ENCODE measurements at places on chromosomes 5 and 9.

- no peak for DNase-seq
These were observed 27.7 kb downstream of the SAR1B start for GRCh38 chr5:134604908-134605307.

DNA sequence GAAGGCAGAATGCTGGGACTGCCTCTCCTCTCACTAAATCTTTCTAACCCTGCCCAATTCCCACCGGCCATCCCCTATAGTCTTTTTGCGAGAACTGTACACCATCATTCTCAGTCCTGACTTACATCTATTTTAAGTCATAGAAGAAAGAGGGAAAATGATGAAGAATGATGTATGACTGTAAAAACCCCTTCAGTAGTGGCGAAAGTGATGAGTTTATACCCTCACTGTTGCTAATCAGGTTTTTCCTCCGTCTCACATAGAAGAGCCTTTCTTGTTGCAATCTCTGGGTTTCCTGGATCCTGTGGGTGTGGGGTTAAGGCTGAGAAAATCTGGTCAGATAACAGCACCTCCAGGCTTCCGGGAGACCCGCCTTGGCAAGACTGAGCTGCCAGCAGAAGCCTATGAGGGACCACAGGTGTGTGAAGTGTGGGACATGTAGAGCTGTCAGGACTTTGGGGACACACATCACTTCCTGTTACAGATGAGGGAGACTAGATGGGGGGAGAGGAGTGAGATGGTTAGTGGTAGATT, 147.1 kb upstream of the SLC12A2 start:
- peak; percentile 0 for DNase-seq

GRCh38 chr9:107932601-107933000, 443.0 kb upstream of the KLF4 start:
- no peak for DNase-seq

DNA sequence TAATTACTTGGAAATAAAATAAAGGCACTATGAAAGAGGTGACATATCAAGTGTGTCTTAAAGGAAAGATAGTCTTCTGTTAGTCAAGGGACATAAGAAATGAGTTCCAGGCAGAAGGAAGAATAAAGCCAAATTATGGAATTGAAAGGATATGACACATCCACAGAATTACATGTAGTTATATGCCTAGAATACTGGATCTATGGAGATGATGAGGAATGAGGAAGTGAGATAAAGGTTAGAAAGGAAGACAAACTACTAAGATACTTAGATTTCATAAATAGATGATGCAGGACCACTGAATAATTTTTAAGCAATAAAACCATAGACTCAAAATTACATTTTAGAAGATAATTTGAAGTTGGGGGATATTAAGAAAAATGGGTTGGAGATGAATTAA, 609.8 kb downstream of the PTPRD start:
- DNase-seq, result no peak

GRCh38 chr5:72654231-72654630, 147.0 kb upstream of the ZNF366 start:
- DNase-seq, result no peak

GRCh38 chr5:172418862-172419814, 35.2 kb downstream of the SH3PXD2B start:
- DNase-seq, result no peak

GRCh38 chr9:21852754-21853153, 50.3 kb downstream of the MTAP start:
- DNase-seq, result no peak

- no peak for DNase-seq
These were observed 20.2 kb upstream of the MED27 start for GRCh38 chr9:132099741-132100407.

GRCh38 chr5:169546346-169546745, 37.2 kb upstream of the SPDL1 start:
- no peak for DNase-seq

DNA sequence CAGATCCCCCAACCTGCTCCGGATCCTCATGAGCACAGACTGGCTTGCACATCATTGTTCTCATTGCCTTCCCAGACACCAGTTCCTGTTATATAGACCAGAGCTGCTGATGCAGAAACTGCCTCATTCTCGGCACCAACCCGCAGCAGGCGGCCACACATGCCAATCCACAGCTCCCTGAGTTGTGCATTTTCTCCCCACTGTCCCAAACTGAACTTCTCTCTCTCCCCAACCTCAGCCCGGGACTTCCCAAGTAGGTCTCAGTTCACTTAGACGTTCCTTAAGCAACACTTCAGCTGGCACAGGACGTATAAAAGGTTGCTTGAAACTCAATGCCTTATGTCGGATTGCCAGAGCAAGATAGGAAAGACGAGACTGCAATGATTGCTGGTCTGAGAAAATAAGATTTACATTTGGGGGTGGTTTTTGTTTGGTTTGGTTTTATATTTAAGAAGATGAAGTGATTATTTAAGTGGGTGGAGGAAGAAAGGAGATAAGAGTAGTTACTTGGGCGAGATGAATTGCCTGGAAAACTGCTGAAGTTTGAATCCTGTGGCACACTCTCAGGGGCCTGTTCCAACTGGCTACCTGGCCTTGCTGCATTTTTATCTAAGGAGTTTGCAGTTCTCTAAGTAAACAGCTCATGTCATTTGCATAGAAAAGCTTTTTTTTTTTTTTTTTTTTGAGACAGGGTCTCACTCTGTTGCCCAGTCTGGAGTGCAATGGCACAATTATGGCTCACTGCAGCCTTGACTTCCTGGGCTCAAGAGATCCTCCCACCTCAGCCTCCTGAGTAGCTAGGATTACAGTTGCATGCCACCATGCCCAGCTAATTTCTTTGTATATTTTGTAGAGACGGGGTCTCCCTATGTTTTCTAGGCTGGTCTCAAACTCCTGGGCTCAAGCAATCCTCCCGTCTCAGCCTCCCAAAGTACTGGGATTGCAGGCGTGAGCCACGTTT, 155.4 kb downstream of the GOLPH3 start:
- DNase-seq, result no peak

- no peak for DNase-seq
These were observed 384.6 kb downstream of the TMEM232 start for GRCh38 chr5:110341836-110342235.

DNA sequence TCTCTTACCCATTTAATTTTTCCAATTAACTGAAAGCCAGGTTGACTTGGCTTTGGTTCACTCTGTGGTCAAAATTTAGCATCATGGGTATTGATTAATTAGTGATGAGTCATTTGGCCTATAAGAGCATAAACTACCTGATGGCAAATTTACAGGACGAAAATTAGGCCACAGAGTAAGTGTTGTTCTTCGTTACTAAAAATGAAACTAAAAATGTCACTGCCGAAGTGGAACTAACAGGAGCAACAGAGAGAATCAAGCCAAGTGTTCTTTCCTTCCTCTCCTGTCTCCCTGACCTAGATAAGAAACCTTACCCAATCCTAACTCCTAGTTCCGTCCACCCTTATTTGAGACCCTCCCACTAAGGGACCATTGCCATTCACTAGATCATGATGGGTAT, 176.9 kb downstream of the RAB3C start:
- DNase-seq, result no peak

DNA sequence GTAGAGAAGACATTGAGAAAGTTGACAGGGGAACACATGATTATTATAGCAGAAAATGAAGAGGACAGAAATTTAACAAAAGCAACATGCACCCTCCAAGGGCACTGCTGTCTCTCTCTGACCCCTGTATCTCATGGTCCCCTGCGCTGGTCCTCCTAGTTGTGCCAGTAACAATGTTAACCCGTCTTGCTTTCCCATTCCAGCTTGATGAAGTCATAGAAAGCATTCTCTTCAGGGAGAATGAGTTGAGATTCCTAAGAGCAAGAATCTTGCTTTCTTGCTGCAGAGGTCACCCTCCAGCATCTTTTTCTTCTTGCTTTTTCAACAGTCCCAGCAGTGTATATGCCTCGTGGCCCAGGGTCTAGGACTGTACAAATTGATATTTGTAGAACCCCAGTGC, 279.6 kb upstream of the ADAMTSL1 start:
- DNase-seq, result no peak

DNA sequence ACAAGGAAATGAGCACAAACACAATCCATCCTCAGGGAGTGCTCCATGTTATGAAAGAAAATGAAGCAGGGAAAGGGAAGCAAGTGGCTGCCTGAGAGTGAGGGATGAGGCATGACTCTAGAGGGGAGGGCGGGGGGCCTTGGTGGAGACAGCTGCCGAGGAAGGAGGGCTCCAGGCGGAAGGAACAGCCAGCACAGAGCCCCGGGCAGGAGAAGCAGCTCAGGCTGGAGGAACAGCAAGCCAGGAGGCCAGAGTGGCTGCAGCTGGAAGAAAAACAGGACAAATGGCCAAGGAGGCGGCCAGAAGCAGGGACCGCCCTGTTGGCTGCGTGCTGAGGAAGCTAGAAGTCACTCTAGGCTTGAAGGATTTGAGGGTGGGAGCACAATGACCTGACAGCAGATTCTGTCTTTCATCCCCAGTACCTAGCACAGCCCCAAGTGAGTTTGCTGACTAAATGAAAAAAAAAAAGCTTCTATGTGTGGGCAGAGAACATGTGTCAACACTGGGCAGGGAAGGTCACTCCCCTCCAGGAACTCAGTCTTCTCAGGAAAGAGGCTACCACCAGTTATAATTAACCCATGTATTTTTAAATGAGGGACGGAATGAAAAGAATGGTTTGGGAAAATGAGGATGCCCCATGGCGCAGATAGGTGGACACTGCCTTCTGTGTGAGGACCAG, 142.8 kb downstream of the DCP2 start:
- DNase-seq, result no peak

- no peak for DNase-seq
These were observed 576.2 kb upstream of the CLINT1 start for GRCh38 chr5:158435161-158435616.

DNA sequence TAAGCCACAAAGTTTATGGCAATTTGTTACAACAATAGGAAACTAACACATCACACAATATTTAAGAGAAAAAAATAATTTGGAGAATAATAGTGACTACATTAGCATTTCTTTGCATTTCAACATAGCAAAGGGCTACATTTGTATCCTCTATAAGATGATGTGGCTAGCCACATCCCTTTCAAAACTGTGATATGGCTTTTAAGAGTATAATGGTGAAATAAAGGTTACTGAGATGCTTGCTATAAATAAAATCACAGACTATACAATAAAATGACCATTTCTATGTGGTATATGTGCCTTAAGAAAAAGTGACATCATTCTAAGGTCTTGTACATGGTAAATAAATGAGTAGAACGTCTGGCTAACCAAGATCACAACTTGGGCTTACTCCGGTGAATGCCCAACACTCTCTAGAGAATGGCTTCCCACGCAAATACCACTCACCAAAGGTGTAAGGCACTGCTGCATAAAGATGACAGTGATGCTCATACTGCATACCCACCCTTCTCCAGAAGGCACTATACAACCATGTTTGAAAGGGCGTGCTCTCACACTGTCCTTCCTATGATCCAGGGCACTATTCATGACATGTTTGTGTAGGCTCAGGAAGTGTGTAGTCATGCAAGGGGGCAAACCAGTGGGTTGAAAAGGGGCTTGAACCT, 286.5 kb downstream of the MLLT3 start:
- no peak for DNase-seq

DNA sequence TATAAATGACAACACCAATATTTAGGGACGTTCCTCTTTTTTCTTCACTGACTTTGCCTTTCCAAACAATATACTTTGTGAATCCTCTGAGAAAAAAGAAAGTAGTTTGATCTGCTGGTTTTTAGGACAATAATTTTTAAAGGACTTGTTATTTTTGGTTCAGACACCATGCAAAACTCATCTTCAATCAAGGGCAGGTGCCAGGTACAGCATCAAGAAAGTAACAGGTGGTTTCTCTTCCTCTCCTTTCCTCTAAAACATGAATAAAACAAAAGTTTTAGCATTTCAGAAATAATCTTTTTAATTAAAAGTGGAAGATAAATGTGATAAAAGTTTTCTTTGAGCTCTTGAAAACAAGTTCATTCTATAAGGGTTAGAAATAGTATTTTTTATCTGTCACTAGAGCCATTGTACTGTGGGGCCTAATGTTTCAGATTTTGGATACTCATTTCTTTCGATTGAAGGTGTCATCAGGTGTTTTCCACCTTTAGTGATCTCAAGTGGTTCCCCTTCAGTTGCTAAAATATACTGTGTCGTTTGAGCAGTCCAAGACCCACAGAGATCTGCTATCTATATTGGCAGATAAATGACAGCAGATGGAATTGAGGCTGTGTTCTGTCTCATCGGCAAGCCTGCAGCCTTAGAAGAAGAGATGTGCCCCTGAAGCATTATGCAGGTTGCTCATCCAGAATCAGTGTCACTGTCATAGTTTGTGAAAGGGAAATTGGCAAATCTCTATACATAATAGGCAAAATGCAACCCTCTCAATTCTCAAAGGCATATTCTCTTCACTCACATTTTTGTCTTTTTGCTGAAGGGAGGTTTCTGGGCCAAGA, 499.7 kb downstream of the PDE4D start:
- no peak for DNase-seq

- no peak for DNase-seq
These were observed 199.7 kb downstream of the GLIS3 start for GRCh38 chr9:4099976-4100735.

GRCh38 chr9:133374612-133375115, 1.2 kb downstream of the SURF4 start:
- no peak for DNase-seq

- DNase-seq, result no peak
These were observed 77.0 kb downstream of the VCAN start for GRCh38 chr5:83548581-83548980.

GRCh38 chr9:96256800-96257199, 45.2 kb downstream of the HSD17B3 start:
- DNase-seq, result no peak

- DNase-seq, result no peak
These were observed 943.1 kb upstream of the WWC1 start for GRCh38 chr5:167348251-167348926.

DNA sequence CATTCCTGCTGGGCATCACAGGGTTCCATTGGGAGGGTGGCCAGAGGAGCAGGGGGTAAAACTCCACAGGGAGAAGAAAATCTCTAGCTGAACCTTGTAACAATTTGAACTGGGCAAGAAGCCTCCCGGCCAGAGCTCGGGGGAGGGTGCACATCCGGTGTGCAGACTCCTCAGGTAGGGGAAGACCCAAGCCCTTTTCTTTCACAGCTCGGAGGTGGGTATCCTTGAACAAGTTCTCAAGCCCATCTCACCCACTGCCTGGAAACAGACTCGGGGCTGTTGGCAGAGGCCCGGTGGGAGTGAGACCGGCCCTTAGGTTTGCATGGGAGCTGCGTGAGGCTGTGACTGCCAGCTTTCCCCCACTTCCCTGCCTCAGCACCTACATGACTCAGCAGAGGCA, 111.5 kb upstream of the IL7R start:
- no peak for DNase-seq

DNA sequence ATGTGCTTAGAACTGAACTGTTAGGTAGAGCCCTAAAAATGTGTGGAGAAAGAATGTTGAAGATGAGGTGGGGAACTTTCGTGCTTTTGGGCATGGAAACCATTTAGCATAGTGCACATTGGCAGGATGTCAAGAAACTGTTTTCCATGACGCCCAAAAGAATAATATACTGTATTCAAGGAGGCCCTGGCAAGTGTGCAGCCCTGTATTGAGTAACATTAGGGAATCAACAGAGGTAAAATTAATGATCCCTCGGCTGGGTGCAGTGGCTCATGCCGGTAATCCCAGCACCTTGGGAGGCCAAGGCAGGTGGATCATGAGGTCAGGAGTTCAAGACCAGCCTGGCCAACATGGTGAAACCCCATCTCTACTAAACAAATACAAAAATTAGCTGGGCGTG, 20.9 kb upstream of the PLIN2 start:
- DNase-seq, result no peak

GRCh38 chr5:87263498-87263897, 4.2 kb upstream of the RASA1 start:
- no peak for DNase-seq

GRCh38 chr5:135504376-135504775, 31.4 kb downstream of the NEUROG1 start:
- DNase-seq, result no peak

GRCh38 chr9:98707166-98708102, 1.3 kb downstream of the GABBR2 start:
- DNase-seq, result no peak

Data from effector memory CD4-positive, alpha-beta T cell (primary cell).